ENCODE measurements at places on chromosomes 2 and 18.

DNA sequence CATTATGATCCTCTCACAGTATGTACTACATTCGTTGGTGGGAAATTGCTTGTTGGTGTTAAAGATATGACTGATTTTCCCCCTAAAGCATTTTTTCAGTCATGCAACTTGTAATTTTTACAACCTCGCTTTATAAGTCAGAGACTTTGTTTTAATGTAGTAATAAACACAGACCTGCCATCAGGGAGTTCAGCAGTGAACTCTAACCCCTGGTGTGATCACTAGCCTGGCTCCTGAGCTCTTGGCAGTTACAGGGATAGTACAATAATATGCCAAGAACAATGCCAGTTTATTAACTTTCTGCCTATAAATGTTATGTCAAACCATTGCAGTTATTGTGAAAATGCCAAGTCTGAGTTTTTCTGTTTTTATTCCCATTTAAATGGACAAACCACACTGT lies 93.8 kb downstream of the EDAR start:
- no peaks in the 10 kb centered on the region for H3K36me3 ChIP-seq
- H3K4me3 ChIP-seq = no peak overlapping the region
- H3K27me3 ChIP-seq = no peaks in the 10 kb centered on the region
- no peaks in the 10 kb centered on the region for H3K4me1 ChIP-seq
- H3K27ac ChIP-seq = no peak overlapping the region
- DNase-seq = no peak

GRCh38 chr2:36403675-36404230 lies 48.2 kb downstream of the CRIM1 start:
- H3K36me3 ChIP-seq = no peaks in the 10 kb centered on the region
- no peak overlapping the region for H3K27ac ChIP-seq
- no peaks in the 10 kb centered on the region for H3K27me3 ChIP-seq

DNA sequence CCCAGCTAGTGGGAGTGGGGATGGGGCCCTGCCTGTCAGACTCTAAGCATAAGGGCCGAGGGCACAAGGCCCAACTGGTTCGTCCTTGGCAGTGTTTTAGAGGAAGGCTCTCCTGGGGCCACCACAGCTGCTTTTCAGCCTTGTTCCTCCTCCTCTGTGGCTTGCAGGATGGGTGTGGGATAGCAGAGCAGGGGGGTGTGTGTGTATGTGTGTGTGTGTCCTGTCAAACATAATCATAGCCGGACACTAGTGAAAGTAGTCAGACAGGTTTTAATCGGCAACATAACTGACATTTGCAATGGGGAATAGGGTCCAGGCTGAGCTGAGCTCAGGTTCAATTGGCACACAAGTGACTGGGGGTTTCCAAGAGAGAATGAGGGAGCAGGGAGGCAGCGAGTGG lies 114.2 kb downstream of the SEPTIN10 start:
- H3K27ac ChIP-seq = no peak overlapping the region
- no peaks in the 10 kb centered on the region for H3K27me3 ChIP-seq

DNA sequence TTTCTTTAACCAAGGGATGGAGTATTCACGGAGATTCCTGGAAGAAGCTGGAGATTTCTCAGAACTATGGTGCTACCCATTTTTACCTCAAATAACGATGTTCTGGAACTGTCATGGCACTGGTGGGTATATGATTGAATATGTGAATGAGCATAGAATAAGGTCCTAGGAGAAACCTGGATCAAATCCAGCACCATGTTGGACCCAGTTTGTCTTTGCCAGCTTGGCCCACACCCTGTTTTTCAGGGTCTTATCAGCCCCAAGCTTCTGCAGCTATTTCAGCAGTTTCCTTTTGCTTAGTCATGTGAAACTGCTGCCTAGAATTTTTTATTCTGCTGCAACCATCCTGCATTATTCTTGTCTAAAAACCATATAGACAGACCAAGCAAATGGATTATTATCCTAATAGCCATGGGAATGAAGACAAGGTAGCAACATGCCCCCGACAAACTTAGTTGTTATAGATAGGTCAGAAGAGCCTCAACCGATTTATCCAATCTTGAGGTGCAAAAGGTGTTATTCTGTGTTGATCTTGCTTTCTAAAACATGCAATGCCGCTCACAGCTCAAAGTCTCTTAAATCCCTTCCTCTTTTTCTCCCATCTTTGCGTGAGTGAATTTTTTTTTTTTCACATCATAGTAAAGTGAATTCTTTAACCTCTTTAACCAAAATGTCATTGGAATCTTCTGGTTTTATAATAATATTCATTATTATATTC lies 133.6 kb downstream of the PRPF40A start:
- no peaks in the 10 kb centered on the region for H3K4me1 ChIP-seq
- no peaks in the 10 kb centered on the region for H3K27me3 ChIP-seq
- peaks cover 4% of the 10 kb centered on the region for H3K36me3 ChIP-seq
- H3K4me3 ChIP-seq = no peak overlapping the region
- no peak overlapping the region for H3K27ac ChIP-seq
- DNase-seq = no peak

DNA sequence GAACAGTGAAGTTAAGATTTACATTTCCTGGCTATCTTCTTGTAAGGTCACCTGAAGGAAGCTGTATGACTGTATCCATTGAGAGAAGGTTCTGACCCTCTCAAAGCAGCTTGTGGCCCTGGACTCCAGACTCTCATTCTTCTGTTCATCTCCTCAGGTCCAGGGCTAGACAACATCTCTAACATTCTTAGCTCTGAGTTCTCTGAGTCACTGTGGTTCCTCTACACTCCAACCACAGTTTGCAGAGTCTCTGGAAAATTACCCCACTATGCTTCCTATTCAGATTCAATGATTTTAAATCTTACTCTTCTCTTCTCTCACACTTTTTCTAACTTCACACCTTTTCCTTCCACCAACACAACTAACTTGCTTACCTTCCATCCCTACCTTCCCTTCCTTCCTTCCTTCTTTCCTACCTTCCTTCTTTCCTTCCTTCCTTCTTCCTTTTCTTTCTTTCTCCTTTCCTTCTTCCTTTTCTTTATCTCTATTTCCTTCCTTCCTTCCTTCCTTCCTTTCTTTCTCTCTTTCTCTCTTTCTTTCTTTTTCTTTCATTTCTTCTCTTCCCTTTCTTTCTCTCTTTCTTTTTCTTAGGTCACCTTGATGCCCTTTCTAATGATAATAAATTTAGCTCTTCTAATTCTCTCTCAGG lies 824.3 kb upstream of the ZEB2 start:
- DNase-seq = no peak
- no peak overlapping the region for H3K4me3 ChIP-seq
- no peaks in the 10 kb centered on the region for H3K36me3 ChIP-seq
- no peaks in the 10 kb centered on the region for H3K4me1 ChIP-seq
